ENCODE measurements at places on chromosomes 1 and 21. TPM values are rescaled to one million over a fixed set of nuclear protein-coding genes. Genes with fewer than 3 reads are reported as not detected.

The DENND2D gene
- 19.5 TPM for polyA plus RNA-seq

The CCDC190 gene
- polyA plus RNA-seq, result 0.46 TPM

DNA sequence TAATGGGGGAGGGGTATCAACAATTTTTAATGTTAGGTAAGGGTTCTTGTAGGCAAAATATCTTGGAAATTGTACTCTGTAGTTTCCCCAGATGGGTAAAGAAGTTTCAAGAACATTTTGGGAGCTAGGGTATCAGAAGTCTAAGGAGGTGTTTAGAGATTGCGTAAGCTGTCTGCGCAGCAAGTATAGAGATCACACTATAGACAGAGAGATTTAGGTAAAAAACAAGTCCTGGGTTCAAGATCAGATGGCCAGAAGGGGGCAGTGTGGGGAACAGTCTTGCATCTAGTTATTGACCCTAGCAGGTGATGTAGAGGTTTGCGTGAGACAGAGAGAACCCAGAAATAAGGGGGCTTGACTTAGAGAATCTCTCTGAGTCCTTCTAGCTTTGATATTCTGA is 80.8 kb downstream of the S1PR1 start:
- no peak for DNase-seq

GRCh38 chr1:119808491-119808890 is 2.8 kb downstream of the REG4 start:
- DNase-seq, result no peak

GRCh38 chr1:184768467-184768866 is 13.8 kb upstream of the EDEM3 start:
- DNase-seq, result no peak

- no peak for DNase-seq
These were observed 4.4 kb downstream of the ACBD3 start for GRCh38 chr1:226181996-226182714.

- no peak for DNase-seq
These were observed 7.3 kb upstream of the DHCR24 start for GRCh38 chr1:54894271-54894670.

DNA sequence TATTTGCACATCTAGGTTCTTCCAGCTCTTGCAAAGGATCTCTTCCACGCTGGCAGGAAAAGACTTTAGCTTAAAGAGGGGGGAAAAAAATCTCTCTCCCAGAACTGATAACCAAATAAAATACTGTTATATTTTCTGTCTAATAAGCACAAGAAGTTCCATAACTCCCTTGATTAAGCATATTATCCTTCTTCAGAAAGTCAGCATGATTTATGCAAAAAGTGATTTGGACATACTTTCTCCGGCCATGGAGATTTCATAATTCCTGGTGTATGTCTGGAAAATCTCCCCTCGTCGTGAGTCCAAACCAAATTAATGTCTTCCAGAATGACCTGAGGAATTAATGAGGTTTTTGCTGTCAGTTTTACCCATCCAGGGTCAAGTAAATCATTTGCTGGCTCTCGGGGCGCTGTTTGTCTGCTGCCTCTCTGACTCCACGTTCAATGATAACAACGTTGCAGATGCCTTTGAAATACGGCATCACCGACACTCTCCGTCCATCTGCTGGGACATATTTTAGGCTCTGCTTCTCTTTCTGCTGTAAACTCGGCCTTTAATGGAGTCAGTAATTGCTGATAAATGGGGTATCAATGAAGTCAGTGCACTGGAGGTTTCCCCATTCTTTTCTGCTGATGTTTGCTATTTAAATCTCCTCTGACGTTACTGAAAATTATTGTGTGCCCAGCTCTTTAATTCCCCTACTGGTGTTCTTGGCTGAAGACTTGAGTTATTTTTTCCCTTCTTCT is 112.9 kb downstream of the HLX start:
- no peak for DNase-seq

- no peak for DNase-seq
These were observed 31.9 kb downstream of the UMODL1 start for GRCh38 chr21:42102991-42103390.

DNA sequence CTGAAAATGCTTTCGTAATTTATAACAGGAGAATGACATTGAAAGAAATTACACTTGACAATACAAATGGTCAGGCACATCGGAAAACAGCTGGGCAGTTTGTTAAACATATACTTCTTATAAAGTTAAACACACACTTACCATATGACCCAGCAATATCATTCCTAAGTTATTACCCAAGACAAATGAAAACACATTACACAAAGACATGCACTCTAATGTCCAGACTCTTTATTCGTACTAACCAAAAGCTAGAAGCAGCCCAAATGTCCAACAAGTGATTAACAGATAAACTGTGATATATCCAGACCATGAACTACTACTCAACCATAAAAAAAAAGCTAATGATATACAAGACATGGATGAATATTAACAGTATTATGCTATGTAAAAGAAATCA is 8.5 kb downstream of the AKT3 start:
- no peak for DNase-seq

DNA sequence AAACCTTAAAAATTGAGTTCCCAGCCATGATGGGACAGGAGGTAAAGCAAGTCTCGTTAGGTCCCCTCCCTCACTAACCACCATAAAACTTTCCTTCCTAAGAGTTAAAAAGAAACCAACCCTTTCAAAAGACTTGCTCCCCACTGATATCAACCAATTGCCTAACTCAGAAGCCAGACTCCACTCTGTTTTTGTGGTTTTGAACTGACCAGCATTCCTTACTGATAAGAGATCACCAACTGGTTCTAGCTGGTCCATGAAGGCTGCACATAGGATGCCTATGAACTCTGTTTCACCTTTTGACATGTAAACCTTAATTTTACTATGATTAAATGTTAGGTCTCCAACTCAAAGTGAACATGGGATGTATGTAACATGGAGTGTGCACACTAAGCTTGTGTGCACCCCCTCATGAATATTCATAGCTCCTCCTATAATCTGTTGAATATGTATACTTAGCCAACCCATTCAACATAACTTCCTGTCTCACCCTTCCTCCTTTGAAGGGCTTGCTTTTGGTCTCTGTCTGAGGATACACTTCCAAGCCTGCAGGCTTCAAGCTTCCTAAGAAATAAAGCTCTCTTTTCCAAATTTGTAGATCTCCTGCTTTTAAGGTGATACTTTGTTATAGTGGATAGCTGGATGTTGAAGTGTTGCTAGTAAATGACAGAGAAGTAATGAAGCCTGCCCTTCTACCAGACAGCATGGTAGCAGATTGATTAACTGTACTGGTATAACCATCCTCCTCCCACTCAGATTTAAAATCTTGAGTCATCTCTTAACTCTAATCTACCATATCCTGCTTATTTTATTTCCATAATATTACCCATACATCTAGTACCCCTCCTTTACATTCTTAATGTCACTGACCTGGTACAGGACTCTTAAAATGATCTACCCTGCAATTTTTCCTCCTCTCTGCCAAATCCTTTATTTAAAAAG is 95.6 kb downstream of the ZNF644 start:
- DNase-seq, result no peak

DNA sequence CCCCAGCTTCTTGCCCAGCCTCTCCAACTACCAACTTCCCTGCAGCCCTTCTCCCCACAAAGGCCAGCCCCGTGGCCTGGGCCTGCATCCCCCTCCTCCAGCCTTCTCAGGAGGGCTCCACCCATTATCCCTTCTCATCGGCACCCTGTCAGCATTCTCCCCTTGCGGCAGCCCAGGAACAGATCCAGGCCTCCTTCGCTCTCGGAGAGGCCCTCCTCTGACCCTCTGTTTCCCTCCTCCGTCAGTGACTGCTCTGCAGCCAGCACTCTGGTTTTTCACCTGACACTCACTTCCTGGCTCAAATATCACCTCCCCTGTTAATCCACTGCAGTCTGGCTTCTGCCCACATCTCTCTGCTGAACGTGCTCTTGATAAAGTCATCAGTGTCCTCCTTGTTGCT is 17.5 kb downstream of the ADGRB2 start:
- DNase-seq, result no peak

All from left lung (tissue), 14 donors.